NCI-H2081 treated with DMSO at 0.1 percent for 48 hours (cell line): ENCODE measurements at places on chromosomes 4 and X.

- DNase-seq = no peak
Observed at GRCh38 chr4:111187108-111187507, 564.2 kb upstream of the PITX2 start.

DNA sequence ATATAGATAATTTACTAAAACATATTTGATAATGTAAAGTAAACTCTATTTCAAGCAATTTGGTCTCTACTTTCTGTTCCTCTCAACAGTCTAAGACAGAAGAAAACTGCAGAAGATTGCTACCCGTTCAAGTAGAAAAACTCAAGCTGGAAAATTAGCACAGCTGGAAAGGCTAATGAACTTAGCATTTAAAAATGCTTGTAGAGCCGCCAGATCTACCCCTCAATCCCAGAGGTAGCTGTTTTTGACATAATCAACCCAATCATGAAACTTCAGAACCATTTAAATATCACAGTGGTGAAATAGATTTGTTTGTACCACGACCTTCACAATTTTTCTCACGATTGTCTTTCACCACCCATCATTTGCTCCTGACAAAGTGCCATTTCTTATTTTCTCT lies 479.5 kb downstream of the SPRY1 start:
- no peak for DNase-seq

- no peak for DNase-seq
Observed at GRCh38 chr4:174713181-174713580, 115.9 kb downstream of the GLRA3 start.

DNA sequence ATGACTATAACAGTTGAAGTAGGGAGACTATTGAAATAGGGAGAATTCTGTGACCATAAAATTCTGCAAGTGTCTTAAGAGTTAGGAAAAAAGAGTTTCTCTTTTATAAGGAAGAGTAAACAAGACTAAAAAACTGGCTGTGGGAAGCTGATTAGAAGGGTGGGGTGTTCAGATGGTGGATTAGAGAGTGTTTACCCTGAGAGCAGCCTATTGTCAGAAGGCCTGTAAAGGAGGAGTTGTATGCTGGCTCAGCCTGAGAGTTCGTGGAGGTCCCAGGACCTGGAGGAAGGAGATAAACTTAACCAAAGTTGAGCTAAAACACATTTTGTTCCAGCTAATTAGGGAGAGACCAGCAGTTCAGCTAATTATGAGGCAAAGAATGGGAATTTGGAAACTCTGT lies 629.7 kb downstream of the PCDH7 start:
- DNase-seq = no peak

DNA sequence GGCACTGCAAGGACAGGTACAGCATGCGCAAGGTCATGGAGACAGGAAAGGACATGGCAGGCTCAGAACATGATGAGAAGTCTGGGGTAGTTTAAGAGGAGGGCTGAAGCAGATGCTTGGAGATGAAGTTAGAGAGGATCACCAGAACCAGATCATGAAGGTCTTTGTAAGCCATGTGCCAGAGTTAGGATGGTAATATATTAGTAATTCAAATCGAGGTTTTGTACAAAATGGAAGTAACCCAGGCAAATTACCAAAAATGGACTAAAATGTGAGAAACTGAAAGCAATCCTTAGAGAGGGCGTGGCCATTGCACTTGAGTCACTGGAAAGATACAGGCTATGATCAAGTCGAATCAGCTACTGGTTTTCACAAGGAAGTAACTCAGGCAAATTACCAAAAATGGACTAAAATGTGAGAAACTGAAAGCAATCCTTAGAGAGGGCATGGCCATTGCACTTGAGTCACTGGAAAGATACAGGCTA lies 13.5 kb downstream of the RXFP1 start:
- no peak for DNase-seq

DNA sequence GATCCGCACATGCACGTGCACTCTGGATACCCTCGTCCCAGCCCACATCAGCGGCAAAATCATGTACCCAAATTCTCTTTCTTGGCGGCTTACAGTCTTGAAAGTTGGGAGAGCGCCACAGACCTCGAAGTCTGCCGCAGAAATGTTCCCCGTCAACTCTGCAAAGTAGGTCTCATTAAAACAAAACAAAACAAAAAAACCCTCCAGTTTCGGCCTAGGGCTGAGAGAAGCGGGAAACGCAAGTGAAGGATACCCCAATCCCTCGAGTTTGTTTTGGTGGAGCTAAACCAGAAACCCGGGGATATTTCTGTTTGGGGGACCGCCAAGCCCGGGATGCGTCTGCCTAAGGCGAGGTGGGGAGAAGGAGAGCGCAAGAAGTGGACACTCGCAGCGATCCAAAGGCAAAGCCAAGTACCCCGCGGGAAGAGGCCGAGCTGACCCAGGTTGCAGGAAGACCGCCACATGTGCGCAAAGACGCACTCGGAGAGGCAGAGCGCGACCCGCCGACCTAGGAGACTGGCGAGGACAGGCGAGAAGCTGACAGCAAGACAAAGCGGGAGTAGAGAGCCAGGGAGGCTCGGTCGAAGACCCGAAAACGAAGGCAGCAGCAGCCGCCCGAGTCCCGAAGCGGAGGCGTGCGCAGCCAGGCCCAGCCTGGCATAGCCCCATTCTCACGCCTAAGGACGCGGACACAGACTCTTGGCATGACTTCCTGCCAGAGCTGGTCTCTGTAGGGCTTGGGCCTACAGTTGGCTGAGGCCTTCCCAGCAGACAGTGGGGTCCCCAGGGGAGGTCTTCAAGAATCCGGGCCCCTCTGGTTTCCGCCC lies 49.6 kb upstream of the BCOR start:
- DNase-seq = no peak

GRCh38 chr4:87052615-87053014 lies 117.8 kb downstream of the AFF1 start:
- no peak for DNase-seq

DNA sequence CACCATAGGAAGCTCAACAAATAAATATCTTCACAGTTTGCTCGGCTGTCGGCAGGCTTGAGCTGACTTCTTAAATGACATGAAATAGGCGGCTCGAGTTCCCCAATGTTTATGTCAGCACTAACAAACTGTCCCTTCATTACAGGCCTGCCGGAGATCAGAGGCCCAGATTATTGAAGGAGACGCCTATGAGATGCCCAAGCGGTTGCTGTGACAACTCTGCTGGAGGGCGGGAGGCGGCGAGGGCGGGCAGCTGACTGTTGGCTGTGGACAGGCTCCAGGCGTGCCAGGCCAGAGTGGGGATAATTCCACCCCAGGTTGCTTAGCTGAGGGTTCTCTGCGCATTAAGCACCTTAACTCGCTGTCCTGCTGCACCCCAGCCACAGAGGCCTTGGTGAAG lies 39.2 kb upstream of the MSX1 start:
- no peak for DNase-seq

DNA sequence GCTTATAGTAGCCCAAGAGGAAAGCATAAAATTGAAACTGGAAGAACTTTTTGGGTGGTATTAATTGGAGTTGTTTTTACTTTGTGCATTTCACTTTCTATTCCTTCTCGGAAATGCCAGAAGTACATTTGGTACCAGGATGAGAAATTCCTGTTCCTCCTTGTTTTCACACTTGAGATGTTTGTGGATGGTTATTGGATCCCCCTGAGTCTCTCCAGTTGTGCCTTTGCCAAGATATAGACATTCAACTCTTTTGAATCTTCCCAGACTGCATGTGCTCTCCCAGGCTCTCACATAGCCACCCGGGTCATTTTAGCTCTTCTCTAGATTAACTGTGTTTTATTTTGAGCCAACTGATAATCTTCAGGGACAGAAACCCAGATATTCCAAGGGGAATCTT lies 120.5 kb downstream of the AFF1 start:
- DNase-seq = no peak

GRCh38 chr4:81606801-81607501 lies 135.2 kb upstream of the RASGEF1B start:
- DNase-seq = no peak

DNA sequence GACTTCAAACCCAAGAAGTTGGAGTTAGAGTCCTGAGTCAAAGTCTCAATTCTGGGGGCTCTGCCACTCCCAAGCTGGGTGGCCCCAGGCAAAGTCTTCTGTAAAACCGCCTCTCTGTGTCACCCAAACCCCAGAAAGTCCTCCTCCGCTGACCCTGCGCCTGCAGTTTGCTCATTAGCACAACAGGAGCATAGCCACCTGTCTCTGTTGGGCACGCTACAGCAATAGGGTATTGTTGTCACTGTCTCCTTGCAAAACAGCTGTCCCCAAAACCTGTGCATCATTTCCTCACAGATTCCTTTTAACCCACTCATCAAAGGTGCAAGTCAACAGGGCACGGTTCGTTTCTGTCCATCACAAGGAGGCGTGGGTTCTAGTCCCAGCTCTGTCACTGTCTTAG lies 8.0 kb upstream of the DGAT2L6 start:
- DNase-seq = no peak

- no peak for DNase-seq
Observed at GRCh38 chr4:181219783-181220416, 1023.3 kb upstream of the TENM3 start.

DNA sequence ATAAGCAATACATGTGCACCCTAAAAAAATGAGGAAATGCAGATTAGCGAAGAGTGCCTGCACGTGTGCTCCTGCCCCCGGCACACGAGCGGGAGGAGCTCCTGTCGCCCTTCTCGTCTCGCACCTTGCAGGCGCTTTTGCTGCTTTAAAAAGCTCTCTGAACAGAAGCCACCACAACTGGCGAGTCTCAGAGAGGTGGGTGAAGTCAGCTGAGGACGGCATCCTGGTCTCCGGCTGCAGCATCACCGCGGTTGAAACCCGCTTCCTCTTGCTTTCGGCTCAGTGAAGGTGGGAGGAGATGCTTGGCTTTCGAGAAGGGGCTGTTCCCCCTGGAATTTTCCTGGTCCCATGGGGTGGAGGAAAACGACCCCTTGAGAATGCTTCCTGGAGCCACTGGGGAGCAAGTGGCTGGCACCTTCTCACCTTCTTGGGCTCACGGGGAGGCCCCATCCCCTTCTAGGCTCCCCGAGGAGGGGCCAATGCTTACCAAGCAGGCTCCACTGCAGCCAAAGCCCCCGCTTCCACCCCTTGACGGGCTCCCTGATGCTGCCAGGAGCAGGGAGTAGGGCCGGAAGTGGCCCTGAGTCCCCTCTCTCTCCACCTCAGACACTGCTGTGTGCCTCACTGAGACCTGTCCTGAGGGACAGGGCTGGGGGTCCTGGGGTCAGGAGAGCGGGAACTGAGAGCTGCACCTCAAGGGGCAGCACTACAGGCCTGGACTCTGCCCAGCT lies 29.2 kb upstream of the MXD4 start:
- no peak for DNase-seq

DNA sequence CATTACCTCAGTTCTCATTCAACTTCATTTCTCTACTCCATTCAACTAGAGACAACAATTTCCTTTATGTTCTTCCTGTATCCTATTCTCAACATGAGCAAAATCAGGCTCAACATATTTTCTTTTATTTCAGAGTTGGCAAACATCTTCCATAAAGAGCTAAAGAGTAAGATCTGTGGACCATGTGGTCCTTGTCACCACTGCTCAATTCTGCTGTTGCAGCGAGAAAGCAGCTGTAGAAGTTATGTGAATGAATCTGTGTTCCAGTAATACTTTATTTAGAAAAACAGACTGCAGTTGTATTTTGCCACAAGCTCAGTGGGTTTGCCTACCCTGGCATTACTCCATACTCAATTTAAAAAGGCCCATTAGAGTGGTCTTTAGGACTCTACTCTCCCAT lies 2057.3 kb downstream of the ARAP2 start:
- no peak for DNase-seq

DNA sequence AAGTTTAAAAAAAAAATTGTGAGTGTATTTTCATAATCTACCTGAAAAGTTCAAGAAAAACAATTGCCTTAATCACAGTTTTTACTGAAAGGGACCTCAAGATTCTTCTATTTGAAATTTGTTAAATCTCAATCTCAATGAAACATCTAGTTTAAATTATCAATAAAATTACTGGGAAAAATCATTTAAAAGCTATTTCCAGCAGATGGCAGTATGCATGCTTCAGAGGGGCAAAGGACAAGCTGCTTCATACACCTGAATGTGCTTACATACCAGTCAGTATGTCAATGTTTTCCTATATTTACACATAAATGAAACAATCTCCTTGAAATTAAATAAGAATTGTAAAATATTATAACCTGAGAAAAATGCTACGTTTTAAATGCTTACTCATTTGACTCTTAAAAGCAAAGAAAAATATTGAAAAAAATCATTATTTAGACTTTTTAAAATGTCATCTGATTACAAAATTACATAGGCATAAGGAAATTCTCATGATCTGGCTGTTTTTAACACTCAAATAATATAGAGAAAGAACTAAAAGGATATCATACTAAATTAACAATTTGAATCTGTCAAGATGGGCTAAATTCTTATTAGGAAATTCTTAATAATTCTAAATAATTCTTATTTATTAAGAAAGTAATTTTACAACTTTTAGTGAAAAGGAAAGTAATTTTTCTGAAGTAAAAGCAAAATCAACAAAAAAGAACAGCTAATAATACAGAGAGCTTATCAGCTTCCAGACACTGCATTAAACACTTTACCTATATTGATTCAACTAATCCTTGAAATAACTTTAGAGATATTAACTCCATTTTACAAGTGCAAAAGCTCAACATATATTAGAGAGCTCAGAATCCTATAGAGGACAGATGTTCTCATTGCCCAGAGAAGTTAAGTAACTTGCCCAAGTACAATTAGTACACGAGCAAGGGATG lies 242.1 kb downstream of the ADAMTS3 start:
- peak; percentile 7 for DNase-seq

- no peak for DNase-seq
Observed at GRCh38 chr4:189809839-189810238, 130.8 kb upstream of the FRG1 start.

GRCh38 chr4:55783584-55783983 lies 36.0 kb upstream of the EXOC1L start:
- DNase-seq = no peak

GRCh38 chrX:38175139-38175538 lies 45.5 kb downstream of the SRPX start:
- DNase-seq = no peak

GRCh38 chr4:73573794-73574528 lies 46.3 kb downstream of the RASSF6 start:
- peak; percentile 38 for DNase-seq

- DNase-seq = no peak
Observed at GRCh38 chrX:698206-698605, 67.6 kb downstream of the SHOX start.

DNA sequence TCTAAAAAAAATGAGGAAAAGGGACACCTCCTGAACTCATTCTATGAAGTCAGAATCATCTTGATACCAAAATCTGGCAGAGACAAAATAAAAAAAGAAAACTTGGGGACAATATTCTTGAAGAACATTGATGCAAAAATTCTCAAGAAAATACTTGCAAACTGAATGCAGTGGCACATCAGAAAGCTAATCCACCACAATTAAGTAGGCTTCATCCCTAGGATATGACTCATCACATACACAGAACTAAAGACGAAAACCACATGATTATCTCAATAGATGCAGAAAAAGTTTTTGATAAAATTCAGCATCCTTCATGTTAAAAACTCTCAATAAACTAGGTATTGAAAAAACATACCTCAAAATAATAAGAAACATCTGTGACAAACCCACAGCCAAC lies 98.3 kb downstream of the FAM47B start:
- DNase-seq = no peak
